Right forelimb (tissue), 1 donor: ENCODE measurements at places on chromosomes 5 and 9.

DNA sequence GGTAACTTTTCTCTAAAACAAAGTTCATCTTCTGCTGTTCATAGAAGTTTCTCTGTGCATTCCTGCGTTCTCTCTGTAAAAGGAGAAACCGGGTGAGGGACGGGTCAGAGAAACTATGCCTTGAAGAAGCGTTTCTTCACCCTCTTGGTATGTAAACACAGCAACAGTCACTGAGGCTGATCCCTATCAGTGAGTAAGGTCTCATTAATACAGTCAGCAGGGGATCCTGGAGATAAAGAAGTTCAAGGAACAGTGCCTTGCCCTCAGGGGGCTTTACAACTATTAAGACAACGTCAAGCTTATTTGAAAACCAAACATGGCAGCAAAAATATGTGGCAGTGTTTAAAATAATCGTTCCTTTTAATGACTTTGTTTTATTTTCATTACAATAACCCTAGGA is 202.9 kb upstream of the IL12B start:
- DNase-seq: no peak

- DNase-seq: no peak
Observed at GRCh38 chr9:133590231-133590855, 18.8 kb downstream of the FAM163B start.

GRCh38 chr5:173745123-173745522 is 128.7 kb upstream of the BOD1 start:
- no peak for DNase-seq

DNA sequence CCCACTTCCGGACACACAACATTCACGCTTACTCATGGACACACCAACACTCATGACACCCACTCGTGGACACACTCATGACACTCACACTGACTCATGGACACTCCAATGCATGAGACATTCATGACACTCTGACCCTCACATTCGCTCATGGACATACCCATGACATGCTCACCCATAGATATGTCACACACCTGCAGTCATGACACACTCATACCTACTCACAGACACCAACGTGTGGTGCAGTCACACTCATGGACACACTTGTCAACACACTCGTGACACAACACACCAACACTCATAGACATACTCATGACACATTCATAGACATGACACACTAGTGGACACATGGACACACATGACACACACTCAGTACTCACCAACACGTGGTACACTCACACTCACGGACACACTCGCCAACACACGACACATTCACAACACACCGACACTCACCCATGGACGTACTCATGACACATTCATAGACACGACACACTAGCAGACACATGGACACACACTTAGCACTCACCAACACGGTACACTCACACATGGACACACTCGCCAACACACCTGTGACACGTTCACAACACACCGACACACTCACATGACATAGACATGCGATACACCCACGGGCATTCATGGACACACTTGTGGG is 73.4 kb downstream of the PHF2 start:
- DNase-seq: no peak

- DNase-seq: no peak
Observed at GRCh38 chr5:120096413-120096812, 367.7 kb upstream of the PRR16 start.

DNA sequence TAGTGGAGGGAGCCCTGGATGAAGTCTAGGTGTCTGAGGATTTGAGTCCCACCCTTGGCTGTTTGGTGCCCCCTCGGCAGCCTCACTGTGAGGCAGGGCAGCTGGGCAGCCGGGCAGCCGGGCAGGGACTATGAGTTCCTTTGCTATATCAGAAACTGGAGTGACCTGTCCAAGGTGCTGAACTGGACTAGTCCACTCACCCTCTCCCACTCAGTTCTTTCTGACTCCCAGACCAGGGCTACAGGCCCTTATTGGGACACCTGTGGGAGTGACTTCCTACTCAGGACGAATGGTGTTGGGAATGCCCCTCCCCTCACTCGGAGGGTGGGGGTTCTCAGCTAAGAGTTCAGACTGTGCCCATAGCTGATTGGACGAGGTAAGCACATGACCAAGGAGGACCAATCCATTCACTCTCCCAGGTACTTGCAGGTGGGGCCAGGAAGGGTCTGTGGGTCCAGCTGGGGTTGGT is 34.1 kb upstream of the RAPGEF1 start:
- DNase-seq: peak; percentile 74

- DNase-seq: no peak
Observed at GRCh38 chr5:154401355-154401754, 44.4 kb upstream of the SAP30L start.

DNA sequence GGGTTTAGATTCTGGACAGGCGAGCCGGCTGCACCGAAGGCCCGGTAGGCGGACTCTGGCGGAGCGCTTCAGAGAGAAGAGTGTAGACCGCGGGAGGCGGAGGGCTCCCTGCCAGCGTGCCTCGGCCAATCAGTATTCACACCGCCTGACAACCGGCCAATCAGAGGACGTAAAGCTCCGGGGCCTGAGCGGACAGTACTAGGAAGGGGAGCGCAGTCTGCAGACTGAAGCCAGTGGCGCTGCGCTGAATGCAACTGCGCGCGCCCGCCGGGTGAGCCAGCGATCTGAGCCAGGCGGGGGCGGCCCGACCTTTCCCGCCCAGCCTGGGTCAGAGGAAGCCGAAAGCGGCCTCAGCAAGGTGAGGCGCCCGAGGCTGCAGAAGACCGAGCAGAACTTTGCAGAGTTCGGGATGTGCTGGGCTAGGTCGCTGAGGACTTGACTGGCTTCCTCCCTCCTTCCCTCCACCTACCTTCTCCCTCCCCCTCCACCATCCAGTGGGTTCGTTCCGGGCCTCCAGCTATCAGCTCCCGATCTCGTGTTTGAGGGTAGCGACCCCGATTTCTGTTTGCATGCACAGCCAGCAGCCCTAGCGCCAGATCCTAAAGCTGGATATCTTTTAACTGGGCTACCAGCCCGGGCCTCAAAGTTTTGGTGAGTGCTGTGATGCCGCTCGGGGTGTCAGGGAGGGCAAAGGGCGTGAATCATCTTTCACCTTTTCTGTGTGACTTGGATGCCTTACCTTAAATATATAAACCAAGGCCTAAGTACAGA is at the start of gene DMRT2:
Gene DMRT2 (plus strand): TSS at position 233 of the 771 bp plus-strand sequence. CDS start 1,257 bp downstream, outside the sequence.
- peak; percentile 96 for DNase-seq

DNA sequence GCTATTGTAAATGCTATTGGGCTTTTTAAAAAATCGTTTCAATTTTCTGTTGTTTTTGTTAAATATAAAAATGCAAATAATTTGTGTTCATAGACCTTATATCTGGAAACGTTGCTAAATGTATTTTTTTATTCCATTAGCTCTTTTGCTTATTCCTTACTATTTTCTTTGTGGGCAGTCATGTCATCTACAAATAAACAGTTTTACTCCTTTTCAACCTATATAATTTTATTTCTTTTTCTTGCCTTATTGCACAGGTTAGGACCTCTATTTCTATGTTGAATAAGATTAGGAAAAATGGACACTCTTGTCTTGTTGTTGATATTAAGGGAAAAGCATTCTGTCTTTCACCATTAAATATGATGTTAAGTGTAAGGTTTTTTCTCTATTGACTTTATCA is 348.8 kb downstream of the CWC27 start:
- DNase-seq: no peak
